ENCODE measurements at places on chromosomes 7 and 10.

GRCh38 chr7:157658851-157659412 lies 322.1 kb downstream of the DNAJB6 start:
- DNase-seq, result no peak

GRCh38 chr7:92904244-92905131 lies 68.1 kb upstream of the CDK6 start:
- peak; percentile 75 for DNase-seq

DNA sequence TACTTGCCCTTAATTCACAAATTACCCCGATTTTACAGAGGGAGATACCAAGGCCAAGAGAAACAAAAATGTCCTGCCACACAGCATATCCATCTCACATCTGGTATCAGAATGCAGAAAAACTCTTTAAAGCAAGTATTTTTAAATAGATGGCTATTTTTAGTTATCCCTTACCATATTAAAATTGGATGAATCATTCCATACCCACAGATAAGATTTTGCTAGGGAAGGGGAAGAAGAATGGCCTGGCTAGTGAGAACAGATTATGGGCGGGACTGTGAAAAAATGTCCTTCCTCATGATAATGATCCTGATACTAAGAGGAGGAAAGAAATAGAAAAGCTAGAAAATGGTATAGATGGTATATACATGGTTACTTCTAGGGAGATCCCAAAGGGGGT lies 80.6 kb upstream of the GATAD1 start:
- peak; percentile 31 for DNase-seq

GRCh38 chr10:60714233-60714632 lies 64.0 kb upstream of the CDK1 start:
- no peak for DNase-seq

DNA sequence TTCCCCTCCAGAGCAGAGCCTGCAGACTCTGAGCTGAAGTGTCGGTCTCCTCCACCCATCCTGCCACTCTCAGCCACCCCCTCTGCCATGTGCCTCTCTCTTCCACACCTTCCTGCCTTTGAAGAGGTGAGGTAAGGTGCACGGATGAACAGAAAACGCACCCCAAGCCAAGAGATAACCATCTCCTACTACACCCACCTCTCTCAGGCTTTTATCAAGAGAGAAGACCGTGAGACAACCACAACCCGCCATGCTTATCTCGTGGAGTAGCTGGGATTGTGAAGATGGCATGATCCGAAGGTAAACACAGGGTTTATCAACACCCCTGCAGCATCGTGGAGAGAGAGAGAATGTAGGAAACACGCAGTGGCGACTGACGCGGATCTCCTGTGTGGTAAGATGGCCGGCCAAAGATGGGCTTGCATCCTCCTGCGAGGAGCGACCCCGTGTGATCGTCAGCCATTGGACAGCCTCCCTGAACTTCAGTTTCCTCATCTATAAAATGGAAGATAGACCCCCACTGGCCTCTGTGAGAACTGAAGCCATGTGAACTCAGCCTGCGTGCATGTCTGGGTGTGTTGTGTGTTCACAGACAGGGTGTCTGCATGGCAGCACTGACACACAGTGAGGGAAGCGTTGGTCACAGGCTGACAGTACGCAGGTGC lies 219.0 kb downstream of the DIP2C start:
- no peak for DNase-seq

DNA sequence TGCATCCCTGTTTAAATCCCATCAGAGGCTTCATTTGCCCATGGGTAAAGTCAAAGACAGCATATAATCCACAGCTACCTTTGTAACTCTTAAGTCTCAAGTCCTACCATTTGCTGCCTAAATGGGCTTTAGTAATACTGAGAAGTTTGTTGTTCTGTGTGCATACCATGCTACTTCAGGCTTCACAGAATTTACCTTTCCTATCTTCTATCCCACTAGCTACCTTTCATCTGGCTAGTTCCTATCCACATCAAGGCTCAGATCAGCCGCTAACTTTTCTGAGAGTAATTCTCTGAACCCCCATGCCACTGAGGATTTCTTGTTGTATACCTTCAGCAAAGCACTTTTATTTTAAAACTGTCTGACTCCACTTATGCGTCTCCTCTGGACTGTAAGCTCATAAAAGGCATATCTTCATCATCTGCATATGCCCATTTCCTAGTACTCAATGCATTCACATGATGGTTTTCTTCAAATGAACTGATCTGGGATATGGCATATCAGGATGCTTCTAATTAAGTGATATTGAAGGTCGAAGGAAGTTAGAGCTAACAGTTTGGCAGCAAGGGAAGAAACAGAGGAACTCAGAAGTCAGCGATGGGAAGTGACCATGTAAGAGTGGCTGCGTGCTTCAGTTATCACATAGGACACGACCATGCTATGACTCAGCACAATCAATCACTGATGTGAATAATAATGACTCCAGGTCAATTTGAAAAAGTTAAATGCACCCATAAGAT lies 283.9 kb upstream of the DKK1 start:
- DNase-seq, result peak; percentile 10

- DNase-seq, result no peak
These were observed 45.5 kb upstream of the CHST15 start for GRCh38 chr10:124138883-124139348.

DNA sequence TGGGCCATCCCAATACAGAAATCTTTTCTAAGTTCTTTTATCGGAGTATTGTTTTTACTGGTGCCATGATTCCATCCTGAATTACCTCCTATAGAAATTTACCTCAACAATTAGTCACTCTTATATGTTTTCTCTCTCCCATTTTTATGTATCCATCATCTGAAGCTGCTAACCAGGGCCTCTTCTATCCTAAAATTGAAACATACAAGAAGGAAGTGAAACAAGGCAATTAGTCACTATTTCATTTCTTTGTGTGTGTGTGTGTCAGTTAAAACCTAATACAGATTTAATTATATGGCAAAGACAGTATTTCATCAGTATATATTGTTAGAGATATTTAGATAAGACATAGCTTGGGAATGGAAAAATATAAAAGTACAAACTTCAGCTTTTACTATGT lies 148.4 kb upstream of the AHR start:
- no peak for DNase-seq

DNA sequence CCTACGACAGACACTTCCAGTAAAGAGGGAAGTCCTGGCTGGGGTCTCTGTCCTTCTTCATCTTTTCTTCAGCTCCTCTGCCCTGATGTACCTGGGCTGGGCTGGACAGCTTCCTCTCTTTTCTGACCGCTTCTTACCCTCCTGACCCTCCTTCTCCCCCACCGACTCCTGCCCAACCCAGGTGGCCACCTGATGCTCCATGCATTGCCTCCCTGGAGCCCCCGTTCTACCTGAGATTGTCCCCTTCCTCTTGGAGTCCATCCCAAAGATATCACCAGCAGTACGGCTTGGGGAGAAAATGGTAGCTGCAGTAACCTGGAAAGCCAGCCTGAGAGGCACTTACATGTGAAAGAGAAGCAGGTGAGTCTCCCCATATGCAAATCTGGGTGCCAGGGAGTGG lies 566.3 kb downstream of the TCERG1L start:
- DNase-seq, result no peak

- no peak for DNase-seq
These were observed 389.8 kb upstream of the SORCS1 start for GRCh38 chr10:107554333-107554732.

- no peak for DNase-seq
These were observed 160.0 kb upstream of the ANK3 start for GRCh38 chr10:60549686-60550085.

DNA sequence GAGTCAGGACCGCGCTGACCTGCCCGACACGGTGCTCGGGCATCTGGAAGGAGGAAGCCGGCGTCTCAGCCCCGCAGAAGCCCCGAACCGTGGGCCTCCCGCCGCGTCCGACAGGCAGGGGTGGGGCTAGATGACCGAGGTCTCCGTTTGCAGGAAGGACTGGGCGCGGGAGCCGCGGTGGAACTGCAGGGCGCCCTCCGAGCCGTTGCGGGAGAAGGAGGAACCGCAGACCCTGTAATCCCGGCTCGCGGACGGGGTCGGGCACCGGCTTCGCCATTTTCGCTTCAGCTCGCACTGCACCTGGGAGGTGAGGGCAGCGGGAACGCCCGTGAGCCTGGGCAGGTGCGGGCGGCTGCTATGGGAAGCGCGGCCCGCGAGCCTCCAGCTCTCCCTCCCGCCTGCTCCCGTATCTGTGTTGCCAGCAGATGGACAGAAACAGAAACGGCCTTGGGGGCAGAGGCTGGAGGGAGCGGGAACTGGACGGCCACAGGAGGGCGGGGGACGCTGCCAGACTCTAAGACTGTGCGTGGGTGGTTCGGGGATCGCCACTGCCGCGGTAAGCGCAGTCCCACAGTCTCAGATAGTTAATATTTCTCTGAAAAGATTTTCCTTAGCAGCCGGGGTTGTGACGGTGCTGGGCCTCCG lies 114.1 kb downstream of the VIPR2 start:
- DNase-seq, result peak; percentile 60
